ENCODE measurements at places on chromosomes 1 and 21. TPM values are rescaled to one million over a fixed set of nuclear protein-coding genes. Genes with fewer than 3 reads are reported as not detected.

The TMEM61 gene
- total RNA-seq = 3.4 TPM

The CGN gene
- 13.0 TPM for total RNA-seq

The TIE1 gene
- 36.1 TPM for total RNA-seq

The VAMP4 gene
- 8.1 TPM for total RNA-seq

The USP25 gene
- 39.0 TPM for total RNA-seq

The FRRS1 gene
- 22.1 TPM for total RNA-seq

The FAM167B gene
- 3.7 TPM for total RNA-seq

The TTC24 gene
- total RNA-seq = not detected

The RXFP4 gene
- total RNA-seq = not detected

The DNASE2B gene
- not detected for total RNA-seq

DNA sequence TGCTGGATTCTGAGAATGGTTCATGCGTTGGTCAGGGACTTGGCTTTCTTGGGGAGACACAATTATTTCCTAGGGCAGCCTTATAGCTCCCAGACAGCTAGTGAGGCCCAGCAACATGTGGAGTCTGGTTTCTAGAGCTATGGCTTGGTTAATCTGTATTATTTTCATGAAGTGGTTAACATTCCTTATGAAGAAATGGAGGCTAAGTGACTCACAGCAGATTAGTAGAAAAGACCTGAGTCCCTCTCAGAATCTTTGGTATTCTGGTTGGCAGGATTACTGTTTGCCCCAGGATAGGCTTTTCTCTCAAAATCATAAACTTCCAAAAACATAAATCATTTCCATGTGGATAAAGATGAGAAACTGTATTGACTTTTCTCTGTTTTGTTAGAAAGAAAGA, 42.3 kb downstream of the DUSP10 start:
- H3K27me3 ChIP-seq = no peaks in the 10 kb centered on the region
- H3K27ac ChIP-seq = no peak overlapping the region
- no peak for DNase-seq

DNA sequence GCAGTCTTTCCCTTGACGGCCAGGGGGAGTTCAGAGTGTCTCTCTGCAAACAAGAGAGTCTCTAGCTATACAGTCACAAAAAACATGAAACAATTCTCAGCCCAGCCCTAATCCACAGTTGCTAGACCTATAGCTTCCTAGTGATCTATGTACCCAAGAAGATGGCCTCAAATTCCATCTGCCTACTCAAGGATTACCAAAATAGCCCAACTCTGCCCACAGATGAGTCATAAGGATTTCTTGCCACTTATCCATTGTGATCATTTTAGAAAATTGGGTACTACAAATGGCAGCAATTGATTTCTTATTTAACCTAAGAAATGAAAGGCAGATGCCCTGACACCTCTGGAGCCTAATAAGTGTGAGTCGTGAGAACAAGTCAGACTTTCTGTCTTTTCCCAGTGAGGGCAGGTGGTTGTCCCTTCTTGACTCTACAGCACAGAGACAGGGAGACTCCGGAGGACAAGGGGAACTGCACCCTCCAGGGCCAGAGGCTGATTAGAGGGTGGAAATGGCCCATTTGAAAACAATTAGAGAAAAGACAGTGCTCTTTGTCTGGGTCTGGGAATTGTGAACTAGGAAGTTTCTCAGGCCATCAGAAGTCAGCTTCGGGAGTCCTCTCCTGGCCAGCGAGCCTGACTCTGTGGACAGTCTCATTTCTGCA, 65.4 kb downstream of the ABCA4 start:
- H3K27ac ChIP-seq = no peak overlapping the region
- no peaks in the 10 kb centered on the region for H3K4me1 ChIP-seq
- DNase-seq = no peak
- no peaks in the 10 kb centered on the region for H3K27me3 ChIP-seq
- H3K36me3 ChIP-seq = no peaks in the 10 kb centered on the region
- no peak overlapping the region for H3K4me3 ChIP-seq

GRCh38 chr1:211583011-211583992, 4.3 kb upstream of the SLC30A1 start:
- peaks cover 28% of the 10 kb centered on the region for H3K4me1 ChIP-seq
- peak; percentile 82 for DNase-seq
- no peaks in the 10 kb centered on the region for H3K36me3 ChIP-seq

DNA sequence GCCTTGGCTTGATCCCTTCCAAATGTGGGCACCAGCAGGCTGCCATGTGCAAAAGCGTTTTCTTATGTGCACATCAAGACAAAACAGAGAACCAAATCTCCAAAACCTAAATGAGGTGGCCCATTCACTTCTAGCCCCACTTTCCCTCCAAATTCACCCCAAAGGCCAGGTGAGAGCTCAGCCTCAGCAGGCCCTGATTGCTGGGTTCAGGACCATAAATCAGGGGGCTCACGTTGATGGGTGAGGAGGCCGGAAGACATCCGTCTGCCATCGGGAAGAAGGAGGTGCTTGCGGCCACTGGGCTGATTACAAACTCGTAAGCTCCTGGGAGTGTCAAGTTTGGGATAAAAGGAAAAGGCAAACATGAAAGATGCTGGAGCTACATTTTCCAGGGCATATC, 86.7 kb upstream of the CLDN14 start:
- DNase-seq = no peak
- no peaks in the 10 kb centered on the region for H3K4me1 ChIP-seq
- H3K27ac ChIP-seq = no peak overlapping the region
- H3K27me3 ChIP-seq = no peaks in the 10 kb centered on the region
- no peaks in the 10 kb centered on the region for H3K36me3 ChIP-seq

DNA sequence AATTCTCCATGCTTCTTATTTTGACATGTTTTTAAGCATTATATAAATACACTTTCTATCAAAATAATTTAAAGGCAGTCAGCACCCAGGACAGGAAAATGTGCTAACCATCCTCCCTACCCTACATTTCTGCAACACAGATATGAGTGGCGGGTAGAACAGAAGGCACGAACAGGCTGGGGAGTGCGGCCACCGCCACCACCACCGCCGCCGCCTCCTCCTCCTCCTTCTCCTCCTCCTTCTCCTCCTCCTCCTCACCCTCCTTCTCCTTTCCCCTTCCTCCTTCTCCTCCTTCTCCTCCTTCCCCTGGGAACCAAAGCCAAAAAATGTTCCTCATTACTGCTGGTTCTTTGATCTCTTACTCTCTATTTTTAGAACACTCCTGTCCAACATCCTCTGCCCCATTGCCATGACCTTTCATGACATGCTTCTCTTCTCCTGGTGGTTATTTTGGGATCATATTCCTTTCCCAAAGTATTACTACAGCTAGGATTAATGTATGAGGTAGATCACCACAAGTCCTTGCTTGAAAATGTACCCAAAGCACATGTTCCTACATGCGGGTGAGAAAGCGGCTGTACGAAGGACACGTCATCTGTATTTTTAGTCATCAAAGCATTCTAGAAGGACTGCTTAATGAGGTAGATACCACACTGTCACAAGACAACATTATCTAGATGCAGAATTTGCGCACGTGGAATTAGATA, 24.5 kb upstream of the CCN1 start:
- H3K4me3 ChIP-seq = no peak overlapping the region
- H3K4me1 ChIP-seq = no peaks in the 10 kb centered on the region
- no peak overlapping the region for H3K27ac ChIP-seq

DNA sequence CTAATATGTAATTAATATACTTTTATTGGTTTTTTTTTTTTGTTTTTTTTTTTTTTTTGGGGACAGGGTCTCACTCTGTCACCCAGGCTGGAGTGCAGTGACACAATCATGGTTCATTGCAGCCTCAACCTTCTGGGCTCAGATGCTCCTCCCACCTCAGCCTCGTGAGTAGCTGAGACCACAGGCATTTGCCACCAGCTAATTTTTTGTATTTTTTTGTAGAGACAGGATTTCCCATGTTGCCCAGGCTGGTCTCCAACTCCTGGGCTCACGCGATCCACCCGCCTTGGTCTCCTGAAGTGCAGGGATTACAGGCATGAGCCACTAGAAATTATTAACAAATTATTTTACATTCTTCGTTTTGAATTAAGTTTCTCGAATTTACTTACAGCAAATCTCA, 16.8 kb upstream of the POGZ start:
- H3K4me1 ChIP-seq = no peaks in the 10 kb centered on the region
- H3K4me3 ChIP-seq = no peak overlapping the region
- H3K36me3 ChIP-seq = no peaks in the 10 kb centered on the region
- no peak overlapping the region for H3K27ac ChIP-seq
- no peak for DNase-seq
- H3K27me3 ChIP-seq = no peaks in the 10 kb centered on the region

- peak overlapping the region; percentile 65 for H3K27ac ChIP-seq
- H3K4me1 ChIP-seq = peaks cover 48% of the 10 kb centered on the region
- H3K4me3 ChIP-seq = no peak overlapping the region
- no peaks in the 10 kb centered on the region for H3K36me3 ChIP-seq
- DNase-seq = no peak
Measured at GRCh38 chr1:207025146-207025880, 7.2 kb downstream of the C1orf116 start.

DNA sequence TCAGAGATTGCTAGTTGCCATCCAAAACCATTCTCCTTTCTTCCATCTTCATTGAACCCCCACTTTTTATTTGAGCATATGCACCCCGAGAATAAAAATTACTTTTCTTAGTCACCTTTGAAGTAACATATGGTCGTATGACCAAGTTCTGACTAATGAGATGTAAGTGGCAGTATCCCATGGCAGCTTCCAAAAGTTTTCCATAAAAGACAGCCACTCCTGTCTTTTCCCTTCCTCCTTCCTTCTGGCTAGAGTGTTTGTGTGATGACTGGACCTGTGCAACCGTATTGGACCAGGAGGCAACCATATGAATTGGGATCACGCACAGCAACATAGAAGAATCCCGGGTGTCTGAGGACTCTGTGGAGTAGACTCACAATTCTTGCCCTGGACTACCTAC, 41.1 kb upstream of the CCSAP start:
- H3K27me3 ChIP-seq = no peaks in the 10 kb centered on the region
- no peak overlapping the region for H3K4me3 ChIP-seq
- DNase-seq = no peak
- H3K27ac ChIP-seq = no peak overlapping the region

- peaks cover 15% of the 10 kb centered on the region for H3K4me1 ChIP-seq
- peak overlapping the region; percentile 51 for H3K4me3 ChIP-seq
- no peaks in the 10 kb centered on the region for H3K36me3 ChIP-seq
- H3K27ac ChIP-seq = peak overlapping the region; percentile 88
Measured at GRCh38 chr1:89198081-89198480, 661 bp downstream of the GBP4 start.

DNA sequence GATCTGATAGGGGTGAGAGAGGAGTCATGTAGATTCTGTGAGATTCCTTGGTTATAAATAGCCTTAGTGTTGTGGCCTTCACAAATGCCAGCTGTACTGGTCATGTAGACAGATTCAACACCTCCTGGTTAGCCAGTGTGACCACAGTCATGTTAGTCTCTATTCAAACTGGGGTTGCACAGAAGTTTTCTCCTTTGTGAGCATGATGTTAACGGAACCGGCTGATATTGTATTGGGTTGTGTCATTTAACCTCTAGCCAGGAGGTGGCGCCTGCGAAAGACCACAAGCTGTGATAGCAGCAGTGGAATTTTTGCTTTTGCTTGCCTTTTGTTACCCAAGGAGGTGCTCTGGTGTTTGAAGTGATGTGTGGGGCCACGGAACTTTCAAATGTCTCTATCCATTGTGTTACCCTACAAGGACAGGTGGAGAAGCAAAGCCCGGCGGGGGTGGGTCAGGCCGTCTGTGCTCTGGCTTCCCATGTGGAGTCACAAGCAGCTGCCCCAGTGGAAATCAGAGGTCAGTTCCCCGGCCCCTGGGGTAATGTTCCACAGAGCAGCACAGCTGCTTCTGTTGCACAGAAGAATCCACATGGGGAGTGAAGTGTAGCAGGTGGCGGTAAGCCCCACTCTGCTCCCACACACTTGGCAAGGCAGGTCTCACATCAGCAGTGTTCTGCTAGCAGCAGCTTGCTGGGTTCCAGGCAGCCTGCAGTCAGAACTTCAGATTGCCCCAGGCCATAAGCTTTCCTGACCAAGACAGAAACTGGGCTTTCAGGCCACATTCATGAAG, 112.6 kb downstream of the ADAMTS1 start:
- no peaks in the 10 kb centered on the region for H3K36me3 ChIP-seq
- H3K4me3 ChIP-seq = no peak overlapping the region
- no peak overlapping the region for H3K27ac ChIP-seq
- no peaks in the 10 kb centered on the region for H3K4me1 ChIP-seq
- no peak for DNase-seq

DNA sequence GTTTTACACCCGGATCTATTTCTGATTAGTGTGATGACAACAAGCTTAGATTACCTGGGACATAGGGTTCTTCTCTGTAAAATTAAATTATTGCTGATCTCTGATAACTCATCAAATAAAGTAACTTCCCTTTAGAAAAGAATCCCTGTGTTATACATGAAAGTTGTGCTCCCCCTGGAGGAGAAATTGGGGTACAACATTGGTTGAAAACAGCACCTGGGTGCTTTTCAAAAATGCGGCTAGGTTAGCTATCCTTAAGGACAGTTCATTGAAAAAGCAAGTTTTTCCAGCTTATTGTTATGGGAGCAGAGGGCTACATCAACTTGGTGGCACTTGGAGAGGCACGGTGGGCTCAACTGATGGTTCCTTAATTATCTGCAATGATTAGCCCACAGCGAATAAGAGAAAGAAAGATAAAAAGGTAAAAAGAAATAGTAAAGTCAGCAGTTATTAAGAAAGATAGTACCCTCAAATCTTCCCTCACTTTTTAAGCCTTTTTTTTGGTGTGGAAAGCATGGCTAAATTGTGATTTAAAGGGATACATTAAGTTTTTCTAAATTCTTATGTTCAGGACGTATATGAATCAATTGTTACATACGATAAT, 97.8 kb downstream of the FMN2 start:
- H3K4me1 ChIP-seq = no peaks in the 10 kb centered on the region
- H3K27me3 ChIP-seq = no peaks in the 10 kb centered on the region
- no peaks in the 10 kb centered on the region for H3K36me3 ChIP-seq

- no peaks in the 10 kb centered on the region for H3K36me3 ChIP-seq
- no peak overlapping the region for H3K4me3 ChIP-seq
- no peak overlapping the region for H3K27ac ChIP-seq
- peaks cover 13% of the 10 kb centered on the region for H3K4me1 ChIP-seq
Measured at GRCh38 chr1:8431019-8431418, 113.1 kb downstream of the SLC45A1 start.

- no peak overlapping the region for H3K27ac ChIP-seq
- H3K27me3 ChIP-seq = no peaks in the 10 kb centered on the region
- no peaks in the 10 kb centered on the region for H3K4me1 ChIP-seq
- no peak overlapping the region for H3K4me3 ChIP-seq
Measured at GRCh38 chr1:219226196-219226595, 52.5 kb downstream of the LYPLAL1 start.

DNA sequence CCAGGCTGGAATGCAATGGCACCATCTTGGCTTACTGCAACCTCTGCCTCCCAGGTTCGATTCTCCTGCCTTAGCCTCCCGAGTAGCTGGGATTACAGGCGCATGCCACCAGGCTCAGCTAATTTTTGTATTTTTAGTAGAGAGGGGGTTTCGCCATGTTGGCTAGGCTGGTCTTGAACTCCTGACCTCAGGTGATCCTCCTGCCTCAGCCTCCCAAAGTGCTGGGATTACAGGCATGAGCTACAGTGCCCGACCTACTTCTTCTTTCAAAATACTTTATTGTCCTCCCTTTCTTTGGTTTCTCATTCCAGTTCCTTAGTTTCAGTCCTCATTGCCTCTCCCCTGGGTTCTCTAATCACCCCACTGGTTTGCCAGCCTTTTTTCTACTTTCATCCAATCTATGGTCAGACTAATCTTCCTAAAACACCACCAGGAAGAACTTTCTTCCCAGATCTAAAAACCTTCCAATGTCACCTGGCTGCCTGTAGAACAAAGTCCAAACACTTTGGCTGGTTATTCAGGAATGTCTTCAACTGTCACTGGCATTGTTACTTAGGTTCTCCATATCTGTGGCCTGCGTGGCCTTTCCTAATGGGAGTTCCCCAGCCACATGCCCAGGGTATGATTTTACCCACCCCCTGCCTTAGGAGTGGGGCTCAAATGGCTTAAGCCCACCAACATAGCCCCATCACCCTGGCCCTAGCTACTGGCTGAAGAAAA, 29.0 kb upstream of the SLC30A1 start:
- DNase-seq = no peak
- H3K36me3 ChIP-seq = no peaks in the 10 kb centered on the region
- no peak overlapping the region for H3K4me3 ChIP-seq

All from vagina (tissue), 2 donors.